ENCODE measurements at places on chromosomes 4 and X.

DNA sequence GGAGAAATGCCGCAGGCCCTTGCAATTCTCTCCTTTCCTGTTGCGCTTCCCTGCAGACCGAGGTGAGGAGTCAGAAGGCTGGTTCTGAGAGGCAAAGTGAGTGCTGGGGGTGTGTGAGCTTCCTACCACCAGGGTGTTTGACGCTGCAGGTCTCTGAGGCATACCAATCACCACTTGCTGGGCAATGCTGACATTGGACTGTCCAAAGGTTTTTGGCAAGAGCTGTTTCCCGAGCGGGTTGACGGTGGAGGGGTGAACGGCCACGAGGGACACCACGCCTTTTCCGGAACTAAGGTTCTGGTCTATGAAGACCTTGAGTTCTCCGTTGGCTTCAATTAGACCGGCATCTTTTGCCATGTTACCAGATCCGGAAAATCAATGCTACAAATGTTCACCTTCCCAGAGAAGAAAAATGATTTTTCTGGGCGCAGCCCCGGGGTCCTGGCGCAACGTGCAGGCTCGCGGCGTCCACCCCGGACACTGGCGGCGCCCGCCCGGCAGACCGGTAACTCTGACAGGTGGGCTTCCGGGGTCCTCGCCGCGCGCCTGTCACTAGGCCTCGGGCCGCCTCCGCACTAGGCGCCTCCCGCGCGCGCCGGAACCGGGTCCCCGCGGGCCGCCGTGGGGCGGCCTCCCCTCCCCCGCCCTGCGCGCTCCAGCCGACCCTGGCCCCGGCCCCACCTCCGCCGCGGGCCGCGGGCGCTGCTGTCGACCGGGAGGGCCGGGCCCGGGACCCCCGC lies 44.9 kb upstream of the FAM47C start:
- no peak for DNase-seq

- DNase-seq = no peak
These were observed 121.1 kb upstream of the ATP6AP2 start for GRCh38 chrX:40459571-40460158.

GRCh38 chr4:42482516-42483327 lies 85.4 kb downstream of the SHISA3 start:
- no peak for DNase-seq

DNA sequence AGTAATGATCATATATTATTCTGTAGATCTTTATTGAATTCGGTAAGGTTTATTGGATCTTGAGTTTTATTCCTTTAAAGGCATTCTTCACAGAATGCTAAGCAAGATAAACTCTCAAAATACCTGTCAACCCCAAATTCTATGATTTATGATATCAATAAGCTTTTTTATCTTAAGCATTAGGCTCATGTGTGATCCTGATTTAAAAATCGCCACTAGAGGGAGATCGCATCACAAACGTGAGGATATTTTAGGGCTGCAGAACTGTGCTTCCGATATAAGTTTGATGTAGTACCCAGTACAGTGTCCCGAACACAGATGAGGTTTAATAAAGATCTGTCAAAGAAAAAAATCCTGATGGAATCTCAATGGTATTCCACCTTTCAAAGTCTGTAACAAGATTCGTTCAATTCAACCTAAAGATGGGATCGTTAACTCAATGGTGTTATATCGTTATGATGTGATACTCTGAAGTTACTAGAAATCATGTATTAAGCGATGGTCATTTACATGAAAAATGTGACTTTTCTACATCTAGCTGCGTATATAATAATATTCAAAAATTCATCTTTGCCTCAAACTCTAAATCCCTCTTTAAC lies 169.0 kb downstream of the CORIN start:
- no peak for DNase-seq

DNA sequence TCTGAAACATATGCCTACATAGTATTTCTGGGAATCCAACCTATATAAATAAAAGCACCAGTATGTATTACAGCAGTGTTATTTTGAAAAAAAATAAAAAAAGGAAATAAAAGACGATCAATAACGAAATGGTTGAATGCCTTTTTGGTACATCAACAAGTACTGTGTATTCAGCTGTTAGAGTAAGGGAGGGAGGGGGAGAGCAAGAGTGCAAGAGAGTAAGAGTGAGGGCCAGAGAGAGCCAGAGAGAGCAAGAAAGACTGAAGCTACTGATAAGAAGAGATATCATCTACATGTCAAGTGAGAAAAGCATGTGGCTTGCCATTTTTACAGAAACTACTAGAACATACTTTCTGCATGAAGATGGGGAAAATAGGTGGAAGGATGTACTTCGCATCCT lies 1.8 kb downstream of the SPIN4 start:
- DNase-seq = no peak

GRCh38 chr4:107719207-107719921 lies 670 bp downstream of the PAPSS1 start:
- no peak for DNase-seq

DNA sequence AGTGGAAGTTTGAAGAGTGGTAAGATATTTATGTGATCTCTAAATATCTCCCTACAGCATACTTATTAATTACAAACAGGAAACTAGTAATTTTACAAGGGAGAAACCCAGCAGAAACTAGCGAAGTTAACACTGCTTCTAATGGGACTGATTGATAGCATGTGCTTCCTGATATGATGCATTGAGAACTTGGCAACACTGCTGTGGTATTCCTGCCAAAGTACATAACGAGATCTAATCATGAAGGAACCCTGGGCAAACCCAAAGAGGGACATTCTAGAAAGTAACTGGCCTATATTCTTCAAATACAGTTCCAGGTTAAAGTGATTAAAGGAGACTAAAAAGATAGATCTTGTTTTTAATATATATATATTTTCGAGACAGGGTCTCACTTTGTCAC lies 4.6 kb upstream of the GPR34 start:
- no peak for DNase-seq

DNA sequence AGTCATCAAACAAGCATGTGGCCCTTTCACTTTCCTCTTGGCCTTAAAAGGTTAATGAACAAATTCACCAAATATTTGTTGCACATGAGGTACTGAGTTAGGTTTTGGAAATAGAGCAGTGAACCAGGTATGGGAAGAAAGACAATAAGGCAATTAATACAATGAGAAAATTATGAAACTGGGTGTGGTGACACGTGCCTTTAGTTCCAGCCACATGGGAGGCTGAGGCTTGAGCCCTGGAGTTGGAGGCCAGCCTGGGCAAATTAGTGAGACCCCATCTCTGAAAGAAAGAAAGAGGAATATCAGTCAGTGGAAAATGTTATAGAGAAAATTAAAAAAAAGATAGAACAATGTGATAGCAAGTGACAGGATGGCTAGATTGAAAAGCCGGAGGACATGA lies 8.1 kb downstream of the PHEX start:
- no peak for DNase-seq

- no peak for DNase-seq
These were observed 68.2 kb downstream of the SORCS2 start for GRCh38 chr4:7260569-7260968.

- no peak for DNase-seq
These were observed 74.7 kb downstream of the PAQR3 start for GRCh38 chr4:78864405-78865024.

DNA sequence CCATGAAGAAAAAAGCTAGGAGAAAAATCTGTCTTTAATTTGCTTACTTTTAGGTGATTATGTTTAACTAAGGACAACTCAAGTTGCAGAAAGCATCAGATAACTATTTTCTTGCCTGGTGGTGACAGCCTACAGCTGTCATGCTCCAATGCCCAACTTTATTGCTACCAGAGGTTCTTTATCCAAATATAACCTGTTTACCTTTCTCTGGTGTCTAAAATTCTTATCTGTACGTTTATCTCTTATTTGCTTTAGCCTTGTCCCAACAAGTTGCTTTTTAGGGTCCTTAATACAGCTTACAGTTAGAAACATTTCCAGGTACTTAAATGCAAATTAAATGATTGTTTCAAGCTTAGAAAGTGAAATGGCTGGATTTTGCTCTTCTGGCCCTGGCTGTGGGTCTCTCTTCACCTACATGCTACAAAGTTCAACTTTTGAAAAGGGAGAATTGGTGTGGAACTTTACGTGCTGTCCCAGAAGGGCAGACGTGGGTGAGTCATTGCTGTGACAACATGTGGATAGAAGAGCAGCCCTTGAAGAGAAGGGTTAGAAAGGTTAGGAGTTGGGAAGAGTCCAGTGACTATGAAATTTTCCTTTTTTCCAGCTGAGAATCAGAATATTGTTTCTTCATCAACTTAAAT lies 60.7 kb downstream of the HPGD start:
- no peak for DNase-seq

DNA sequence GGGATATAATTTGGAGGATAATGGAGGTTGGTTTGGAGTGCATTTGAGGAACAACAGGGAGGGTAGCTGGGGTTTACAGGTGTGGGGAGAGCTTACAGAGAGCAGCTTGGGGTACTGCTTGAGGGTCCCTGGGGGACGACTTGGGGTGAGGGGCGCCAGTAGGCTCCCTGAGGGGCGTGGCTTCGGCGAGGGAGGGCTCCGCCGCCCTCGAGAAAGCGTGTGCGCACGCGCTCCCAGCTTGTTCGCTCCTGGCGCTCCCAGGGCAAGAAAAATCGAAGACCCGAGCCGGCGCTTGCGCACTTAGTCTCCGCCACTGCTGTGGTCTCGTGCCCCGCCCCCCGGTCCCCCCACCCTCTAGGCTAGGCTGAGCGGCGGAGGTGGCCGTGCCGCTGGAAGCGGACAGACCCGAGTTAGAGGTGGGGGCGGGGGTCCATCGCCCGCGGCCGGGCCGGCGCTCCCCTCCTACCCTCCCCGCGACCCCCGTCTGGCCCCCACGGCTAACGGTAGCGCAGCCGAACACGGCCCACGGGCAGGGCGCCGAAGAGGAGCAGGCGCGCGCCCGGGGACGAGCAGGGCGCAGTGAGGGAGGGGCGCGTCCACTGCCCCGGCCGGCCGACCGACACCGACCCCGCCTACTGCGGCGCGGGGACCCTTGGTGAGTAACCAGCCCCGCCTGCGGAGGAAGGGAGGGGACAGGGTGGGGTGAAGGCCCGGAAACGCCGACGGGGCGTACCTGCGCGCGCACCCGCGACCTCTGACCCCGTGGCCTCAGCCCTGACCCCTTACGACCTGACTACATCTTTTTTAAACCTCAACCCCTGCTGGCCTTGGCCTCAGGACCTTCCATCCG lies 5.4 kb upstream of the CCDC120 start:
- peak; percentile 31 for DNase-seq

GRCh38 chr4:53640576-53641453 lies 49.5 kb upstream of the LNX1 start:
- no peak for DNase-seq

- DNase-seq = no peak
These were observed 74.0 kb upstream of the BCOR start for GRCh38 chrX:40171513-40172400.

DNA sequence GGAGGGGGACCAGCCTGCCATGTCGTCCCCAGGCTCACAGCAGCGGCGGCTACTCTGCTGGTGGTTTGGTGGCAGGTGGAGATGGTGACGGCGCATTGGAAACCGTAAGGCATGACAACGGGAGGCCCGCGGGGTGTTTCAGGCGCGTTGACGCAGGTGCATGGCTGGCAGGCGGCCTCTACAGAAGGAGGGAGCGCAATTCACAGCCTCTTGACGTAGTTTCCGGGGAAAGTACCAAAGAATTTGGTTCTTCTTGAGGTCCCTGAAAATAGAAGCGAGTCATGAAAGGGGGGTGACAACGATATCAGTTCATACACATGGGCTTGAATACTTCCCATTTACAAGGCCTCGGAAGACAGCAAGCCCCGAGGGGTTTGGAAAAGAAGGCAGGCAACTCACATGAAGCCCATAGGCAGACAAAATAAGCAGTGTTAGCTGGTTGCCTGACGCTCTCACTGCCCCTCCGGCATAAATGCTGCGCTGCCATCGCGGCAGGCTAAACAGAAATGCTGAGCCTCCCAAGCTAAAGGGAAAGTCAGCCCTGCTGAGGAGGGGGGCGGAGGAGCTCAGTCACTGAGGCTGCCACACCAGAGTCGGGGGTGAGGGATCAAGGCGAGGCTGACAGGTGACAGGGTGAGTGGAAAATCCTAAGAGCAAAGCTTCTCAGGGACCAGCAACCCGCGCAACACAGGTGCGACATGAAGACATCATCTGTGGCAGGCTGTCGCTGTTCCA lies 52.3 kb upstream of the PDLIM3 start:
- peak; percentile 5 for DNase-seq

DNA sequence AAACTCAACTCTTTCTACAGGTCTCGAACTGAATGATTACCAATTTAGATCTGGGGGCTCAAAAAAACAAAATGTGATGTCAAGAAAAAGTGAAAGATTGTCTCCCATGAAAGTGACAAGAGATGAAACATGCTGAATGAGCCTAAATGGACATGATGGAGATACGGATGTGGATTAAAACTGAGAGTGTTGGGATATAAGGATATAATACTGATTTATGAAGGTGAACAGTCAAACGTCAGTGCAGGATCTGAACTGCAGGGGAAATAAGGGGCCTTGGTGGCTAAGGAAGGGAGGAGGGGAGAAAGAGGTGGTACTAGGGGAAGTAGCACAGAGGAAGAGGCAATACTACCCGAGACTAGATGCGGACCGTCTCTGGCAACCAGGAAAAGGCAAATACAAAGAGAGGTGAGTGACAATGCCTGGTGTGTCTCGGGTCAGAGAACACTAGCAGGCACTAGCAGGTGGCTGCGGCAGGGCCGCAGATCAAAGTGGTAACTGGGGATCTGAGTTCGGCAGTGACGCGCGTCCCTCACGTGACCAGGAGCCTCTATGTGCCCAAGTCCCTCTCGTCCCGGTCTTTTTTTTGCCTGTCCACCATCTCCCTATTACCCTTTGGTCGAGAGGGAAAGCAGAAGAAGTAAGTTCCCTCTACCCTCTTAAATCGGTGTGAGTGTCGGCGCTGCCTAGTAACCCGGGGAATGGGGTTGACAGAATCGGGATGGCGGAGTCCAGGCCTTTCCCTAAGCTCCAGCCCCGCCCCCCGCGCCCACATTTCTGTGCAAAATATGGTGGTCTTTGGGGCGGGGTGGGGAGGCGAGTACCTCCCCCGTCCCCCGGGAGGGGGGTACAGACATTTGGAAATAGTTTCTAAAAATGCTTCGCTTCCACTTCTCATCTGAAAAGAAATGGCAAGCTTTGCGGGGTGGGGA lies at the start of gene TCEAL1:
TCEAL1 (plus strand) TSS at position 590 of the 932 bp plus-strand sequence. CDS start 942 bp downstream, outside the sequence.
- no peak for DNase-seq

DNA sequence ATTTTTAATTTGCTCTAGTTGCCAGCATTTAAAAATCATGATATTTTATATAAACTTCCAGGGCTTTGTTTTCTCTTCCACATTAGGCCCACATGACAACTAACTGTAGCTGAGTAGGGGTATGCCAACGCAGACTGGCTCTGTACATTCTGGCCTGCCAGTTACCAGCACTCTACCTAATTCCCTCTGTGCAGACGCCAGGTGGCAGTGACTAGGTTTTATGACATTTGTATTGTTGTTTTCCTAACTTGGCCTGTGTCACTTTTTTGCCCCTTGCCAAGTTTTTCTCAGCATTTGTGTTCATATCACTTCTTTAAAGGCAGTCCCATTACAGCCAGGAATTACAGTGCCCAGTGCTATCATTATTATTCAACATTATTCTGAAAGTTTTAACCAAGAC lies 347.5 kb downstream of the NKX6-1 start:
- DNase-seq = no peak

DNA sequence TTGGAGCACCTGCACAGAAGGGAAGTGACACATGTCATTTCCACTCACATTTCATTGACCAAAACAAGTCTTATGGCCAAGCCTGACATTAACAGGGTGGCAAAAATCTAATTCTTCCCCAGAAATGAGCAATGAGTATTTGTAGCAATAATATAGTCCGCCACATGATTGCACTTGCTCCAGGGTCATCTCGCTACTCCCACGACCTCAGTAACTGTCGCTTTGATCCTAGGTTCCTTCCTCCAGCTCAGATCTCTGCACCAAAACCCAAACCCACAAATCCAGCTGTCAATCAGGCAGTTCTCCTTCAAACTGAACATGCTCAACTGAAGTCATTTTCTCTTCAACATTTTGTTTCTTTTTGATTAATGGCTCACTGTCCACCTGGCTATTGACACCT lies 25.2 kb upstream of the PTTG2 start:
- no peak for DNase-seq

All from stimulated activated CD8-positive, alpha-beta memory T cell treated with anti-CD3 and anti-CD28 coated beads, Interleukin-7, amount 100 ng/mL, for 1 hour (primary cell).